ENCODE measurements at places on chromosomes 11 and 22.

DNA sequence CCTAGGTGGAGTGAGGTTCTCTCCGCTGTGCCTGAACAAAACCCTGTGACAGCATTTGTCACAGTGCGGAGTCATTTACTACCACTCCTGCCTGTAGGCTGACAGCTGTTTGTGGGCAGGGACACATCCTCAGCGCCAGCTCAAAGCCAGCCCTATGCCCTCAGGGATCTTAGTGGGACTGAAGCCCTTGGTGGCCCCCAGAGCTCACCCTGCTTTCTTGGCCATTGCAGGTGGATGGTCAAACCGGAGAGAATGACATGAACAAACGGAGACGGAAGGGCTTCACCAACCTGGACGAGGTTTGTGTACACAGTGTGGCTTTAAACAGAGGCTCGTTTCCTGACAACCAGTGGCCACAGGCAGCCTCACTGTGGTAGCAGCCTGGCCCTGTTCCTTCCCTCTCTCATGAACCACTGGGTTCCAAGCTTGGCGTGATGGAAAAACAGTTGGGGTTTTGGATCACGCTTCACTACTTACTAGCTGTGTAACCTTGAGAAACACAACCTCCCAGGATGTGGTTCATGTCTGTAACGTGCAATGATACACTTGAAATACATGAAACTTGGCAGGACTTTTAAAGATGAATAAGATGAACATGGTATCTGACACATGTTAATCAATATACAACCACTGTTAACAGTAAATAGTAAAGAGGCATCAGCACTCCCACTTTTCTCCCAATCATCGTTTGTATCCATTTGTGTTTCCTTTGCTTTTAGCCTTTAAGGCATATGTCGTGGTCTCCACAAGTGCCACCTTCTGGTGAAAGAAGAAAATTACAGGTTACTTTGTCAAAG, 125.8 kb downstream of the MICAL2 start:
- DNase-seq: peak; percentile 39

DNA sequence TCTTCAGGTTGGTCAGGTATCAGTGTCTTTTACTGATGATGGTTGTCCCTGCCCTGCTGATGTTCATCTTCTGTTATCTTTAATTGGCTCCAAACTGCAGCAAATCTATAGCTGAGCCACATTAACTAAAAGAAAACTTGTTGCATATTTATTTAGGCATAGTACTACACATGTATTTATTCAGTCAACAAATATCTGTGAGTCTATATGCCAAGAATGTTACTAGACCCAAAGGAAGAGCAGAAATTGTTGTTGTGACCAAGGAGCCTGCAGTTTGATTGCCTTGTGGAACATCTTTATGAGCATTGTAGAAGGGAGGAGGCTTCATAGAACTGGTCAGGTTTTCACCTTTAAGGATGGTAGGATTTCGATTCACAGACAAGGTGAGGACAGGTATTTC, 10.1 kb downstream of the BMAL1 start:
- no peak for DNase-seq

DNA sequence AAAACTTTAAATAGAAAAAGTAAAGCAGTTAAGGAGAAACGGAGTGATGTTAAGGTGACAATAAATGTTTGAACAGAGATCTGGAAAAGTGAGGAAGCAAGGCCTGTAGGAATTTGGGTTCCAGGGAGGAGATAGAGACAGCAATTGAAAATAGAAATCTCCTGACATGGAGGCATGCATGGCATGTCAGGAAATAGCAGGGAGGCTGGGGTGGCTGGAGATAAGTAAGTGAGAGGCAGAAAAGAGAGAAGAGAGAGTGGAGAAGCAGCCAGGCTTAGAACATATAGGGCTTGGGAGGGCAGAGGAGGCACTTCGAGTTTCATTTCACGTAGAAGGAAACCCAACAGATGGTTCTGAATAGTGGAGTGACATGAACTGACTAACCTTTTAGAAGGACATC, 185.5 kb downstream of the LRRC4C start:
- no peak for DNase-seq

- no peak for DNase-seq
These were observed 44.7 kb upstream of the CSNK2A3 start for GRCh38 chr11:11397781-11398180.

- no peak for DNase-seq
These were observed 52.1 kb downstream of the LHFPL7 start for GRCh38 chr22:24894220-24894975.

- no peak for DNase-seq
These were observed 75.1 kb upstream of the CADM1 start for GRCh38 chr11:115579181-115579825.

DNA sequence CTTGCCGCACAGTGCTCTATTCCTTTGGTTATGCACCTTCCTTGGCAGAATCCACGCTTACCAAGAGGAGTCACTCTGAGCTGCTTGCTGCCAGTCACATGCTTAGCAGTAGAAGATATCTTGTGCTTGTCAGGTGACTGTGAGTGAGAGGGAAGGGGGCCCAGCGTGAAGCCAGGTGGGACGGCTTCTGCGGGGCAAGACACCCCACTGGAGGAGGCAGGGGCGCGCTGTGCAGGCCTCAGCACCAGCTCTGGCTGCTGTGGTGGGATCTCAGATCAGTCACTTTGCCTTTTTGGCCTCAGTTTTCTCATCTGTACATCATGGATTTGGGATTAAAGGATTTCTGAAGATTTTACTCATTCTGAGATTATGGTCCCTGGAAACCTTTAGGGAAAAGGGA, 63.9 kb upstream of the B3GAT1 start:
- no peak for DNase-seq

DNA sequence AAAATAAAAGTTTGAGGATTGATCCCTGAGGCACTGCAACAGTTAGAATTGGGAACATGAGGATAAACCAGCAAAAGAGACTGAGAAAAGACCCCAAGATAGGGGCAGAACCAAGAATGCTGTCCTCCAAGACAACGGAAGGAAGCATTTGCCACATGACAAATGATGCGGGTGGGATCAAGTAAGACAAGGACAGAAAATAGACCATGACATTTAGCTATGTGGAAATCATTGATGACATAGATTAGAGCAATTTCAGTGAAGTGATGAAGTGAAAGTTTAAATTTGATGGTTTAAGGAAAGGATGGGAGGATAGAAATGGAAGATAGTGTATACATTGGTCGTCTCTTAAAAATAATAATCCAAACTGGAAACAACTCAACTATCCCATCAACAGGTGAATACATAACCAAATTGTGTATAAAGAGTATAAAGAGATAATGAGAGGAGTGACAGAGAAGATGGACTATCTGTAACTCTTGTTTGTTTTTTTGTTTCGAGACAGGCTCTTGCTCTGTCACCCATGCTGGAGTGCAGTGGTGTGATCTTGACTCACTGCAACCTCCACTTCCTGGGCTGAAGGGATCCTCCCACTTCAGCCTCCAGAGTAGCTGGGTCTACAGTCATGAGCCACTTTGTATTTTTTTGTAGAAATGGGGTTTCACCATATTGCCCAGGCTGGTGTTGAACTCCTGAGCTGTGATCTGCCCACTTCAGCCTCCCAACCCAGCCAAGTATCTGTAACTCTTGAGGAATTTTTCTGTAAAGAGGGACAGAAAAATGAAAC, 48.7 kb upstream of the FDX1 start:
- DNase-seq: no peak

DNA sequence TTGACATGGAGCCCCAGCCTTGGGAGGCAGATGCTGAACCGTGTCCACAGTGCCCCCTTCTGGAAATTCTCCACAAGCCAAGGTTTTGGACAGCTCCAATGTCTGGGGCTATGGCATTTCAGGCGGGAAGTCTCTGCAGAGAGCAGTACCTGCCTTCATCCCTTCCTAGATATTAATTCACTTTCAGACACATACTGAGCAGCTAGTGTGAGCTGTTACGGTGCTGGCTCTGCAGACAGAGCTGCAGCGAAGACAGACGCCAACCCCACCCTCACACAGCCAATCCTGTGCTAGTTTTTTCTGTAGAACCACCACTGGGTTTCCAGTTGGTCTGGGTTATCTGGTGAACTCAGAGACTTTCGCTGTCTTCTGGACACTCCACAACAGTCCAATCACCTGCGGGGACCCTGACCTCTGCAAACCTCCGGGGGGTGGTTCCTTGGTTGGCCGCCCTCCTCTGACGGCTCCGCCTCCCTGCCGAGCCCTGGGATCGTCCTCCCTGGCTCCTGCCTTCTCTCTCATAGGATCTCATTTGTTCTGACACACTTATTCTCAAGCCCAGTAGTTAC, 9.1 kb downstream of the LMF2 start:
- DNase-seq: peak; percentile 59

DNA sequence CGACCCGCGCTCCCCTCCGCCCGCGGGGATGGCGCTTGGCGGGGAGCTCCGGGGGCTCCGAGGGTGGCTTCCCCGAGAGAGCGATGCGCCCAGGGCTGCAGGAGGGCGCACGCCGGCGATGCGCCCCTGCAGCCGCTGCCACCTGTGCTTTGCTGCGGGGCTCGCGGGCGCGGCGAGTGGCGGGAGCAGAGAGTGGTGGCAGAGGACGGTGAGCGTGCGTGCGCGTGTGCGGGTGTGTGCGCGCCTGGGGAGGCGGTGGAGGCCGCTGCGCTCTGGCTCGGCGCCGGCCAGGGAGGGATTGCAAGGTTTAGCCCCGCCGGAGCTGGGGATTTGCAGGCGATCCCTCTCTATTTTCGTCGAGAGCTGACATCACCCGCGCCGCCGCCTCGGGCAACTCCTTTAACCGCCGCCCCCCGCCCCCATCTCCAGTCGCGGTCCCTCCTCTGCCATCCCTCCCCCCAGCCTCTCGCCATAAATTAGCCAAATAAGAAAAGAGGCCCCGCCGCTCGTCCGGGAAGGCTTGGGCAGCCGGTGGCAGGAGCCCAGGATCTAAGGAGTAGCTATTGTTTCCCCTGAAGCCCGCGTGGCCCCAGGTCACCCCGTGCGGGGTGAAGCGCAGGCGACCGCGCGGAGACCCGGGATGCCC, at the start of gene SLC1A2:
Gene SLC1A2, minus strand, starts transcription at position 375 of the 646 bp plus-strand sequence. CDS start 592 bp downstream, outside the sequence.
- peak; percentile 51 for DNase-seq
